Small intestine (tissue), 16 donors: ENCODE measurements at places on chromosomes 7 and 10. TPM values are rescaled to one million over a fixed set of nuclear protein-coding genes. Genes with fewer than 3 reads are reported as not detected.

Gene LLCFC1
- not detected for polyA plus RNA-seq

Gene AGR2
- 1,156 TPM for polyA plus RNA-seq

Gene CYP2C8
- polyA plus RNA-seq, result 3.1 TPM

Gene SPDYE2B
- polyA plus RNA-seq, result 1.3 TPM

Gene MAGI2
- polyA plus RNA-seq, result 1.9 TPM

DNA sequence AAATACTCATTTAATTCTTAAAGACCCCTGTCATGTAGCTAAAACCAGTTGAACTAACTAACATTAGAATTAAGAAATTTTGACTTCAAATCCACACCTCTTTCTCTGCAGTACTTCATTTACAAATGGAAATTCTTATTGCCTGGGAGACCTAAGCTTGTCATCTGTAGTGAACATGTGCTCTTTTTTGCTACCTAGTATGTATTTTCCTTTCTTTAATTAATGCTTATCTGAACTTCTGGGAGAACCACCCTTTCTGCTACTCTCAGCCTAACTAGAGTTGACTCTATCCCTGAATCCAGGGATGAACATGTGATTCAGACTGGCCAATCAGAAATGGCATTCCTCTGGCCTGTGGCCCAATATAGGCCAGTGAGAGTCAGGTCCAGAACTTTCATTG, 75.9 kb upstream of the A1CF start:
- DNase-seq, result no peak
- H3K4me3 ChIP-seq, result no peak overlapping the region
- no peaks in the 10 kb centered on the region for H3K27me3 ChIP-seq
- no peaks in the 10 kb centered on the region for H3K36me3 ChIP-seq
- no peak overlapping the region for H3K27ac ChIP-seq

GRCh38 chr10:60495338-60496055, 105.8 kb upstream of the ANK3 start:
- no peaks in the 10 kb centered on the region for H3K4me1 ChIP-seq
- H3K27me3 ChIP-seq, result no peaks in the 10 kb centered on the region
- no peak for DNase-seq
- H3K27ac ChIP-seq, result no peak overlapping the region

GRCh38 chr10:127426746-127427145, 122.4 kb upstream of the NPS start:
- no peaks in the 10 kb centered on the region for H3K27me3 ChIP-seq
- H3K36me3 ChIP-seq, result peaks cover 8% of the 10 kb centered on the region
- no peaks in the 10 kb centered on the region for H3K4me1 ChIP-seq

DNA sequence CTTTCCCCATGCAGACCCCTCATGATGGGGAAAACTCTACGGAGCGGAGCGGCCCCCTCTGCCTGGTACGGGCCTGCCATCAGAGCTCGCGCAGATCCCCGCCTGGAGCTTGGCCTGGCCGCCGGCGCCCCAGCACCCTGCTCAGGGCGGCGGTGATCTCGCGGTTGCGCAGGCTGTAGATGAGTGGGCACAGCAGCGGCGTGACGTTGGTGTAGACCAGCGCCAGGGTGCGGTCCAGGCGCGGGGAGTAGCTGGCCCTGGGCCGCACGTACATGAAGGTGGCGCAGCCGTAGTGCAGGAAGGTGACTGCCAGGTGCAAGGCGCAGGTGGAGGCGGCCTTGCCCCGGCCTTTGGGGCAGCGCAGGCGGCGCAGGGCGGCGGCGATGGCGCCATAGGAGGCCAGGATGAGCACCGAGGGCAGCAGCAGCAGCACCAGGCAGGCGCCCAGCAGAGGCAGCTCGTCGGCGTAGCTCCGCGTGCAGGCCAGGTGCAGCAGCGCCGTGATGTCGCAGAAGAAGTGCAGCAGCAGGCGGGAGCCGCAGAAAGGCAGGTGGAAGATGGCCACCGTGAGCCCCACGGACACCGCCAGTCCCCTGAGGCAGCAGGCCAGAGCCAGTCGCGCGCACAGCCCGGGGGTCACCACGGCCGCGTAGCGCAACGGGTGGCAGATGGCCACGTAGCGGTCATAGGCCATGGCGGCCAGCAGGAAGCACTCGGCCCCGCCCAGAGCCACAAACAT, 33.4 kb downstream of the TAS2R41 start:
- H3K4me1 ChIP-seq, result peaks cover 2% of the 10 kb centered on the region
- H3K36me3 ChIP-seq, result no peaks in the 10 kb centered on the region
- H3K4me3 ChIP-seq, result no peak overlapping the region
- peak; percentile 29 for DNase-seq
- no peak overlapping the region for H3K27ac ChIP-seq

DNA sequence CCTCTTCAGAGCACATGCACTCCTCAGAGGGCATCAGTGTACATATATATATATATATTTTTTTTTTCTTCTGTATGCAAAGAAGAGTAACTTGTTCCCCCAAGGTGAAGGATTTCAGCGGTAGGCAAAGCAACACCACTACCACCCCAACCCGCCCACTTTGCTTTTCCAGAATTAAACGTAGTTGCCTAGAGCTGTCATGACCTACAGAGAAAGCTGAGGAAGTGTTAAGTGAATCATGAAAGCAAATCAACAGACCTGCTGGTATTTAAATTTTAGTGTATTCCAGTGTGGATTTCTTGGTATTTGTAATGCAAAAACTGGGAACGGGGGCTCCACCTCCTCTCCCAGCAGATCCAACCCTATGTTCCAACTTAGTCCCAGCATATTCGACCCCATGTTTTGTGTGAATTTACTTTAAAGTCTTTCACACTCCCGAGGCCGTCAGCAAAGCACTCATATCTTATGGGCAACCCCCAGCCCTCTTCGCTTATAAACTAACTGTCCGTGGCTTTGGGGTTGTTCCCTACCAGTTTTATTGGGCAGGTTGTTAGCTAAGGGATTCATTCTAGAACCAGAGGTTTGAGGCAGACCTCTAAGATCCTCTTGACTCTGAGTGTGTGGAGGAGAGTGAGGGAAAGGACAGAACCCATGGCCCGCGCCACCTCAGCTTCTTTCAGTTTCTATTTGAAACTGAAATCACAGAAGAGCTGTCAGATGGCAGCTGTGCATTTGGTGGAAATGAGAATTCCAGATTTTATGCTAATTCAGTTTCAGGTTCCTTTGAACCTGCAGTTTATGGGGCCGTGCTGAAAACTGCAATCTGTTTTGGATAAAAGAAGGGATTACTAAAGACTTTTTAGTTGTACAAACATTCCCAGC, 450.2 kb upstream of the GALNT17 start:
- DNase-seq, result peak; percentile 53
- H3K36me3 ChIP-seq, result no peaks in the 10 kb centered on the region
- no peak overlapping the region for H3K4me3 ChIP-seq
- no peak overlapping the region for H3K27ac ChIP-seq
- H3K27me3 ChIP-seq, result no peaks in the 10 kb centered on the region
